ENCODE measurements at places on chromosomes 5 and 9.

DNA sequence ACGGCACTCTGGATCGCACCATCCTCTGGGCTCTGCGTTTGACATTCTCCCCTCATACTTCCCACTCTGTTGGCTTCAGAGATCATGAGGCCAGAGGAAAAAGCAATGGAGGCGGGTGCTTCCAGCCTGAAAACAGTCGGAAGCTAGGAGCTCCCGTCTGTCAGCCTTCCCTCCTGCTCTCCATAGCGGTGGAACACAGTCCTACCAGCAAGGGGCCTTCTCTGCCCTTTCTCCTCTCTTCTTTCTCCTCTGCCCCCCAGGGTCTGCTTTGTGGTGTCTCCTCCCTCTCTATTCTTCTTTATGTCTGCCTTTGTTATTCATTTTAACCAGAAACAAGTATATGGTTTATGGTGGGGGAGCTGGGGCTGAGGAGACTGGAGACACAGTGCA is 152.5 kb upstream of the NFIB start:
- no peak for DNase-seq

DNA sequence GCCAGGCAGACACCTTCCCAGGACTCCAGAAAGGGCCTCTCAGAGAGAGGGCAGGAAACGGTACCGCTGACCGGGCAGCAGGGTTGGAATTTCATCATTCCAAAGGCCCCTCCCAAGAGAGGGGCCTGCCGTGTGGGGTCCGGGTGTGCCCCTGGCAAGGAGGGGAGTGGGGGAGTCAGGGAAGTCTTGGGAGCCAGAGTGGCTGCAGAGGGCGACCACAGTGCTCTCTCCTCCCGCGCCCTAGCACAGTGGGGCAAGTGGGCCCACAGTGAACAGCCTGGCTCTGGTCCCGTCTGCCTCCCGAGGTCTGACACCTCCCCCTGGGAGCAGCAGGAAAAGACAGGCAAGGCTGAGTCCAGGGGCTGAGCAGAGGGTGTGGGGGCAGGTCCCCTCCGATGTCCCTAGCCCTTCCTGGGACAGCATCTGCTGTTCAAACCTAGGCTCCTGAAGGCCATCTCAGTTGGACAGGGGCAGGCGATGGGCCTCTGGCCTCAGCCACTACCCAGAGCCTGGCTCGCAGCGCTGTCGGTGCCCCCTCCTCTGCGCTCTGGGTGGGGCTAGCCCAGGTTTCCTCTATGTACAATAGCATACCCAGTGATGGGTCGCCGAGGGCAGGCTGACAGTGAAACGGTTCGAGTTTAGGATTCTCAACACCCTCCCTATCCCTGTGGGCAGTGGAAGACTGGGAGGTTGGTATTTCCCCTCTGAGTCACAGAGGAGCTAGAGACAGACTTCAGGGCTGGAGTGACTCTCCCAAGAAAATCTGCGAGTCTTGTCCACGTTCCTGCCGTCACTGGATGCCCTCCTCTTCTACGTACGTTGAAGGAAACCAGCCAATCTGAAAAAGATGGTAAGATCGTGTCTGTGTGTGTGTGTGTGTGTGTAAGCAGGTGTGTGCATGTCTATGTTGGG is 25.4 kb upstream of the SARDH start:
- no peak for DNase-seq

DNA sequence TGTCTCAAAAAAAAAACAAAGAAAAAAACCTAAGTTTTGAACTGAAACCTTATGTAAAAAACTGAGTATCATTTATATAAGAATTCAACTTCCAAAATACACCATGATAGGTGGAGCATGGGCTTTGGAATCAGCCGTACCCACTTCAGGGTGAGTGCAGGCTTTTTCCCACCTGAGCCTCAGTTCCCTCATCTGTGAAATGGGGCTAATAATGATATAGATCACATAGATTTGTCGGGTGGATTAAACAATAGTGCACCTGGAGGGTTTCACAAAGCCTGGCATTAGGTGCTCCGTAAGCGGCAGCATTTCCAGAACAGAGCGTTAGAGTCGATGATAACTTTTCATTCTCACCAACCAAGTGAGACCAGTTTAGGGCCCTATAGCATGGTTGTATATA is 91.9 kb downstream of the CYFIP2 start:
- no peak for DNase-seq

DNA sequence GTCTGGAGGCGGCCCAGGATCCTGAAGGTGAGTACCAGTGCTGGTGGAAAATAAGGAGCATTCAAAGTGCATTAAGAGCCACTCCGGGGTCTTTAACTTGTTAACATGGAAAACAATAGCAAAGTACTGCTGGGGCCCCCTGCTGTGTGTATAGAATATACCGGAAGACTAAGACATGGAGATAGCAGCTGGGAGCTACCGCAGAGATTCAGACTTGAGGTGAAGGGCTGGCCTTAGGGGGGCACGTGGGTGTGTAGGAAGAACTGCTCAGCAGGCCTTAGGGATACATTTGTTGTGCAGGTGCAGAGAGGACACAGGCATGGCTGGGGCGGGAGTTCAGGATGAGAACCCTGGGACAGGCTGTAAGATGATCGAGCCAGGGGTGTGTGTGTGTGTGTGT is 1.2 kb upstream of the DMRT1 start:
- DNase-seq = no peak
